ENCODE measurements at places on chromosomes 5 and 9. TPM values are rescaled to one million over a fixed set of nuclear protein-coding genes. Genes with fewer than 3 reads are reported as not detected.
A peak's percentile ranks its signal among the peaks of the same experiment; 100 is the strongest.

DNA sequence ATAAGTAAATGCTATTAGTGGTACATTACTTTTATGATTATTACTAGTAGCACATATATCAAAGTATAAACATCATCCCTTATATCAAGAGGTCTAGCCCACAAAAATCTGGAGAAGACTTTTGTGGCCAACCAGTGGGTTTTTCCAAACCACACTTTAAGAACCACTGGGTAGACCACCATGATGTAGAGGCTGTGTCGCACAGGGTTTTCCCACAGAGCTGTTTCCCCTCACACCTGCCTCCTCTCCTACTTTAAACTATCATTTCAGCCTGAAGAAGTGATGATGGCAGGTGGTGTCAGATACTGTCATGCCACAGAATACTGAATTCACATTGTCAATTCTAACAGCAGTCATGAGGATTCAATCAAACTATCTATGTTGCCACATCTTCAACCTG lies 109.2 kb downstream of the FBXW11 start:
- no peaks in the 10 kb centered on the region for H3K27me3 ChIP-seq
- no peak overlapping the region for H3K27ac ChIP-seq
- no peak for DNase-seq
- H3K4me3 ChIP-seq: no peak overlapping the region
- peaks cover 28% of the 10 kb centered on the region for H3K4me1 ChIP-seq

DNA sequence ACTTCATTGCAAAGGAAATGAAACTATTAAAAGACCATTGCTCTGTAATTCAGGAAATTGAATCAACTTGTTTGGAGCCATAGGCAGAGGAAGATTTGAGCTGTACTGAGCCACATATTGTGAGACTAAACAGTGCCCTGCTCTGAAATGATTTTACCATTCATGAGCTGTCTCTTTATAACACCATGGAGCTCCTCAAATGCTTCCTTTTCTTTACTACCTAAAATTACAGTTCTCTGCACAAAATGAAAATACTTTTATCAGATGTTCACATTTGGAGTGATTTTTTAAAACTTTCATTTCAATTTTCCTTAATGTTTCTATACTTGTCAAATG lies 97.9 kb downstream of the NLN start:
- peaks cover 5% of the 10 kb centered on the region for H3K4me1 ChIP-seq
- no peak overlapping the region for H3K4me3 ChIP-seq
- H3K27ac ChIP-seq: no peak overlapping the region
- H3K36me3 ChIP-seq: peaks cover 18% of the 10 kb centered on the region

- no peak overlapping the region for H3K4me3 ChIP-seq
- no peak for DNase-seq
- H3K27ac ChIP-seq: no peak overlapping the region
- H3K36me3 ChIP-seq: no peaks in the 10 kb centered on the region
- H3K27me3 ChIP-seq: peaks cover 2% of the 10 kb centered on the region
Observed at GRCh38 chr5:160520609-160521391, 99.1 kb downstream of the PTTG1 start.

- no peak for DNase-seq
- no peak overlapping the region for H3K27ac ChIP-seq
- no peaks in the 10 kb centered on the region for H3K4me1 ChIP-seq
- no peaks in the 10 kb centered on the region for H3K27me3 ChIP-seq
- H3K4me3 ChIP-seq: no peak overlapping the region
Observed at GRCh38 chr9:37178742-37179141, 58.4 kb downstream of the ZCCHC7 start.

GRCh38 chr5:124927735-124928134 lies 181.3 kb upstream of the ZNF608 start:
- no peak overlapping the region for H3K4me3 ChIP-seq
- H3K27ac ChIP-seq: no peak overlapping the region
- no peak for DNase-seq

DNA sequence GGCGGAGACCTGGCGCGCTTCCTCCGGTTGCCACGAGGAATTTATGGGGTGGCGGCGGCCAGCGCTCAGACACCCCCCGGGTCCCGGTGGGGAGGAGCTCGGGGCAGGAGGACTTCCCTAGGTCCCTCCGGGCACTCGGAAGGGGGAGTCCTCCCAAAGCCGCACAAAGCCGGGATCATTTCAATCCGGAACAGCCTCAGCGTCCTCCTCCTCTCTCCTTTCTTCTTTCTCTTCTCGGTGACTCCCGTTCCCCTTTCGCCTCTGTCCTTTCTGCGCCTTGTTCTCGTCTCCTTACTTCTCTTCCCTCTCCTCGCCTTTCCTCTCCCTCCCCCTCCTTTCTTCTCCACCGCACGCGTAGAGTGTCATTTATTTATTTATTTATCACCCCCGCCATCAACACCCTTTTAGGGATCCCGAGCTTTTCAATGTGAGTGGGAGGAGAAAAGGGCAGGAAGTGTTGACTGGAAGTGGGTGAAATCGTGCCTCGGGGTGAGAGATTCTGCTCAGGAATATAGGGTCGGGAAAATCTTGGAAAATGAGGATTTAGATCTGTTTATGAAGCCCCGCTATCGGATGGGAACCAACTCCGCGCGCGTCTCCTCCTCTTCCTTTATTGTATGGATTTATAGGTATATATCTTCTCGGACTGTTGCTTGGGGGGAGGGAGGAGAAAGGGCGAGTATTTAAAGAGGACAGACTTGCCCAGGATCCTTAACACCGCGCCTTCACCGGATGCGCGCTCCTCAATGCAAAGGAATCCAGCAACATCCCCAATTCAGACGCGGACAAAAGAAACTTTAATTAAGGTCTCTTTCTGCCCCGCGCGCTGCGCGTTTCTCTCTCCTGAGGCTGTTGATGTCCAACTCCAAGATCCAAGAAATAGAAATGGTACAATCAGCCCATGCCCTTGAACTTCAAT lies 2.0 kb upstream of the ZNF462 start:
- peaks cover 30% of the 10 kb centered on the region for H3K4me1 ChIP-seq
- H3K4me3 ChIP-seq: peak overlapping the region; percentile 97
- no peaks in the 10 kb centered on the region for H3K36me3 ChIP-seq
- H3K27ac ChIP-seq: peak overlapping the region; percentile 95
- no peaks in the 10 kb centered on the region for H3K27me3 ChIP-seq

GRCh38 chr5:134529460-134529859 lies 4.0 kb downstream of the JADE2 start:
- no peaks in the 10 kb centered on the region for H3K36me3 ChIP-seq
- no peak overlapping the region for H3K4me3 ChIP-seq
- no peak overlapping the region for H3K27ac ChIP-seq
- H3K27me3 ChIP-seq: no peaks in the 10 kb centered on the region

DNA sequence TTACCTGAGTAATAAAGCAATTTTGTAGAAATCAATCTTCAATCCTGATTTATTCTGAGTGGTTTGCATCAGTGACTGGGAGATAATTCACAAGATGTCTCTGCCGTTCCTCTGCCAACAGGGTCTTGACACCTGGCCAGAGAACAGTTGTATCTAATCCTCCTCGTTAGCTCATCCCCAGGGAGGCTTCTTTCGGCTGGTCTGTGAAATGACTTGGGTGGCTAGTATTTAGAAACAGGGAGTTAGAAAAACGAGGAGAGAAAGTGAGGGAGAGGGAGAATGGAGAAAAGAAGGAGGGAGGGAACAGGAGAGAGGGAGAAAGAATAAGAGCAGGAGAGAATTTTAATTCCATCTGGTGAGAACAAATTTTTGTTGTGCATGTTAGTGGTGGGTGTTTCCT lies 600.2 kb upstream of the TLE4 start:
- peaks cover 3% of the 10 kb centered on the region for H3K36me3 ChIP-seq
- peaks cover 2% of the 10 kb centered on the region for H3K27me3 ChIP-seq
- H3K4me1 ChIP-seq: peaks cover 10% of the 10 kb centered on the region
- H3K4me3 ChIP-seq: no peak overlapping the region
- no peak for DNase-seq

DNA sequence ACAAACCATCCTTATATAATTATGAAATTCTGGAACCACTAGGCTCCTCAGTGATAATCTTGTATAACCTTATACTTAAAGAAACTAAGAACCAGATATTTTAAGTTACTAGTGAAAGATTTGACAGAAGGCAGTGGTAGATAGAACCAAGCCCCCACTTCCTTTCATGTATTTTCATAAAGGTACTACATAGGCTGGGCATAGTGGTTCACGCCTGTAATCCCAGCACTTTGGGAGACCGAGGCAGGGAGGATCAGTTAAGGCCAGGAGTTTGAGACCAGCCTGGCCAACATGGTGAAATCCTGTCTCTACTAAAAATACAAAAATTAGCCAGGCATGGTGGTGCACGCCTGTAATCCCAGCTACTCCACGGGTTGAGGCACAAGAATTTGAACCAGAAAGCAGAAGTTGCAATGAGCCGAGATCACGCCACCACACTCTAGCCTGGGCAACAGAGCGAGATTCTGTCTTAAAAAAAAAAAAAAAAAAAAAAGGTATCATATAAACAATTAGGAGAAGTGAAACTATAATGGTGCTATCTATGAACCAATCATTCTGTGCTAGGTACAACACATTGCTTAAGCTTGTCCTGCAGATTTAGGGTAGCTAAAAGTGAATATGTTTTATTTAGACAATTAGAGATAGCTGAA lies 27.9 kb upstream of the DTWD2 start:
- H3K36me3 ChIP-seq: peaks cover 1% of the 10 kb centered on the region
- no peaks in the 10 kb centered on the region for H3K27me3 ChIP-seq
- DNase-seq: no peak
- H3K4me1 ChIP-seq: no peaks in the 10 kb centered on the region

GRCh38 chr9:129731477-129732085 lies 21.3 kb downstream of the PTGES start:
- no peak overlapping the region for H3K4me3 ChIP-seq
- H3K4me1 ChIP-seq: peaks cover 3% of the 10 kb centered on the region
- H3K27ac ChIP-seq: no peak overlapping the region
- no peak for DNase-seq
- H3K36me3 ChIP-seq: no peaks in the 10 kb centered on the region

GRCh38 chr9:87515006-87515405 lies 17.3 kb downstream of the DAPK1 start:
- peak overlapping the region; percentile 40 for H3K27ac ChIP-seq
- no peak overlapping the region for H3K4me3 ChIP-seq
- no peaks in the 10 kb centered on the region for H3K27me3 ChIP-seq
- no peak for DNase-seq
- H3K4me1 ChIP-seq: peaks cover 32% of the 10 kb centered on the region

DNA sequence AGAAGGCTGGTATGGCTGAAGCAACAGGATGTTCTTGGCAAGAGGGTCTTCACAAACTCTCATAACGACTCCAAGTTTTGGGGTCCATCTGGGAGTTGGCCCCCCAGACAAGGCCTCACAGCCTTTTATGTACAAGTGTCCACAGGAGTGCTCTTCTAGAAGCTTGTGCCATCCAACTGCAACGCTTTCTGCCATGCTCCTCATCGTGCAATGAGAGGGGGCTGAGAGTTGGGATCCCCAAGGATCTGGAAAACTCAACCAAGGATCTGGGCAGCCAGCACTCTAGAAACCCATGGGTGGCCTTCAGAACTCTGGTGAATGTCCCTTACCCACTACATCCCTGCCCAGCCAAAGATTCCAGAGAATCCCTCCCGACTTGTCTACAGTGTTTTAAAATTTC lies 8.5 kb upstream of the AMBP start:
- H3K4me1 ChIP-seq: no peaks in the 10 kb centered on the region
- H3K27me3 ChIP-seq: peaks cover 13% of the 10 kb centered on the region

GRCh38 chr9:127167560-127168326 lies 45.3 kb upstream of the ANGPTL2 start:
- no peak overlapping the region for H3K4me3 ChIP-seq
- H3K36me3 ChIP-seq: no peaks in the 10 kb centered on the region
- no peak overlapping the region for H3K27ac ChIP-seq
- no peak for DNase-seq

DNA sequence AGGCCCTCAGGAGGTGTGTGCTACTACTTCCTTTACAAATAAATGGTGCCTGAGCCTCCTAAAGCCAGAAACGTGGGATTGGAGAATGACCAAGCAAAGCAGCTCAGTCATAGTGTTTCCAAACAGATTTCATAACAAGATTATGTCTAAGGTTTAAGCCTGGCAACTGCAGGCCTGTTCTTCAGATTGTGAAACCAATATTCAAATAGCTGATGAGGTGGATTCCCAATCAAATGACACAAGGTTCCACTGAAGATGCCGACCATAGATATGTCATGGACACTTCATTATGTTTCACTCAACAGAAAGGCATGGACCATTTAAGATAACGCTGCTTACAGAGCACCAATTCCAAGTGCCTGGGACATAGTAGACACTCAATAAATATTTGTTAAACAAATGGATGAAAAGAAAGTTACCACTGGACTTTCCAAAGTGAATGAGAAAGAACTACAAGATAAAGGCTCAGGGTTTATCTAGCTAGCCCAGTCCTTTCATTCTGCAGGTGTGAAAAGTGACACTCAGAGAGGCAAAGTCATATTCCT lies 189.5 kb downstream of the ACTL7B start:
- no peak overlapping the region for H3K27ac ChIP-seq
- no peaks in the 10 kb centered on the region for H3K36me3 ChIP-seq
- H3K4me3 ChIP-seq: no peak overlapping the region
- DNase-seq: no peak

DNA sequence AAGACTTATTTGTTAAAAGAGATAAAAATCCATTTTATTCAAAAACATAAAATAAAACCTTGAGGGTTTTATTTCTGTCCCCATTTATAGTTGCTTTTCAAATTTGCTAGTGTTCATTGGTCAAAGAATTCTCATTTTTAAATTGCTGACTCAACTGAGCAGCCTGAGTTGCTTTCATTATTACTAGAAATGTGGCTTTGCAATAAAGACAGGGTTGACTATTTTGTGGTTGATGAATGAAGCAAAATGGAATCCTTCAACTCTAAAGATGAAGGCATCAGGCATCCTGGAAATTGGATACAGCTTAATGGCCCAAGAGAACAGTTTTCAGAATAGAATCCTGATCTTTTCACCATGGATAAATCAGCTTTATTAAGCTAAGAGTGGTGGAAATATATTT lies 23.9 kb upstream of the PPP3R2 start:
- no peaks in the 10 kb centered on the region for H3K4me1 ChIP-seq
- H3K4me3 ChIP-seq: no peak overlapping the region
- no peaks in the 10 kb centered on the region for H3K36me3 ChIP-seq
- H3K27me3 ChIP-seq: no peaks in the 10 kb centered on the region
- no peak overlapping the region for H3K27ac ChIP-seq
- no peak for DNase-seq

SLC6A7 gene
- not detected for total RNA-seq

REXO4 gene
- 27.0 TPM for total RNA-seq

PRKAA1 gene
- 56.3 TPM for total RNA-seq

PCDHB15 gene
- 2.4 TPM for total RNA-seq

LPAR1 gene
- 34.3 TPM for total RNA-seq

NSD1 gene
- 161 TPM for total RNA-seq

PCDHGA10 gene
- 30.7 TPM for total RNA-seq

SAXO1 gene
- 0.43 TPM for total RNA-seq

DMRTA1 gene
- total RNA-seq: 1.6 TPM

Measured in mesothelial cell of epicardium (in vitro differentiated cells).